Stimulated activated CD8-positive, alpha-beta memory T cell treated with anti-CD3 and anti-CD28 coated beads, Interleukin-2, amount 100 ng/mL, for 1 hour (primary cell): ENCODE measurements at places on chromosomes 11 and 22.
A peak's percentile ranks its signal among the peaks of the same experiment; 100 is the strongest.

DNA sequence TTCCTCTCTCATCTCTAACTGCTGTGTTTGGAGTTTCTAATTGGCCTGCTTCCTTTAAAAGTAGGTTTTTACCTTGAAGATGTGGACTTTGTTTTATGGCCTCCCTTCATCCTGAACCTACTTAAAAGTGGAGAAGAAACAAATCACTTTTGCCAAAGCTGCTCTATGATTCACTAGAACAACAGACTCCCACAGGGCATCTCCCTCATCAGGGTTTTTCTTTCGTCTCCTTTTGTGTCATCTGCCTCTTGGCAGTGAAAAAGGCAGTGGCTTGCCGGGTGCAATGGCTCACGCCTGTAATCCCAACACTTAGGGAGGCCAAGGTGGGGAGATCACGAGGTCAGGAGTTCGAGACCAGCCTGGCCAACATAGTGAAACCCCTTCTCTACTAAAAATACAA is 186.6 kb upstream of the MTNR1B start:
- no peak for DNase-seq

DNA sequence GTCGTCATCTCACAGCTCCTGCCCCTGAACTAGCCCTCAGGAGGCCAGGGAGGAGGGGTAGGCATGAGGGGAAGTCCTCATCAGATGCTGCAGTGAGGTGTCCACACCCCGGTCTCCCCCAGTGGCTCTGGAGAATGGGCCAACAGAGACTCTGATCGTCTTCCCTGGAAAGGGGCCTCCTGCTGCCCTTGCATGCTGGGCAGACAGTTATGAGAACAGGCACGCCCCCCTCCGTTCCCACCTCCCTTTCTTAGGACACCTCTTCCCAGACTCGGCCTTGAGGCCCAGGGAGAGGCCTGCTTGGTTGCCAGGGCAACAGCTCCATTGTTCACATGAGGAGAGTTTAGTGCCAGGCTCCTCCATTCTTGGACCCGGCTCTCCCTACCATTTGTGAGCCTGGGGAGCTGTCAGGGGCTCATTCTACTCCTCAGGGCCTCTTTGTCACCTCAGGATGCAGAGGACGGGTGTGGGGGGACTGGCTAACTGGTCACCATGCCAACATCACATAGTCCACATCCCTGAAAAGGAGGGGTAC is 157.7 kb downstream of the TTC17 start:
- no peak for DNase-seq

DNA sequence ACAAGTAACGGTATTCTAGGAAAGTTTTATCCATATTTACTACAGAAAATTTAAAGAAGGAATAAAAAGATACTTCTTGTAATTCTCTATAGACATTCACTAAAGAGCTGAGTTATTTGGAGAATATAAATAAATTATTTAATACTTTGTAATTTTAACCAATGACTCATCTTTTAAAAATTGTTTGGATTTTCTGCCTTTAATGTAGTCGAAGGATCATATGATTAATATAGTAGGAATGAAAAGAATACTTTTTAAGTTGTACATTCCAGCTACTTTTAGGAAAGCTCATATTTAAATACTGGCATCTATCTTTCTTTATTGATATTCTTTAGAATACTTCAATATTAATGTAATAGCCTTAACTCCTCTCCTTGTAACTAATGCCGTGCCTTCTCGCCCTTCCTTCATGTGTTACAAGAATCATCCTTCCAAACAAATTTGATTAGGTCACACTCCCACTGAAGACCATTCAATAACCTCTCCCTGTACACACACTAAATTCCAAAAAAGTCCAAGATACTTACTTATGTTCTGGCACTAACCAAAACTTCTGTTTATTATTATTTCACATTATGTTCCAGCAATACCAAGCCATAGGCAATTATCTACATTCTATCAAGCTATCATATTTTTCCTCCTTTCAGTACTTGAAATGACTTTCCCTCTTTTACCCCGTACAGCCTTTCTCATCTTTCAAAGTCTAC is 501.9 kb downstream of the CNTN5 start:
- no peak for DNase-seq

DNA sequence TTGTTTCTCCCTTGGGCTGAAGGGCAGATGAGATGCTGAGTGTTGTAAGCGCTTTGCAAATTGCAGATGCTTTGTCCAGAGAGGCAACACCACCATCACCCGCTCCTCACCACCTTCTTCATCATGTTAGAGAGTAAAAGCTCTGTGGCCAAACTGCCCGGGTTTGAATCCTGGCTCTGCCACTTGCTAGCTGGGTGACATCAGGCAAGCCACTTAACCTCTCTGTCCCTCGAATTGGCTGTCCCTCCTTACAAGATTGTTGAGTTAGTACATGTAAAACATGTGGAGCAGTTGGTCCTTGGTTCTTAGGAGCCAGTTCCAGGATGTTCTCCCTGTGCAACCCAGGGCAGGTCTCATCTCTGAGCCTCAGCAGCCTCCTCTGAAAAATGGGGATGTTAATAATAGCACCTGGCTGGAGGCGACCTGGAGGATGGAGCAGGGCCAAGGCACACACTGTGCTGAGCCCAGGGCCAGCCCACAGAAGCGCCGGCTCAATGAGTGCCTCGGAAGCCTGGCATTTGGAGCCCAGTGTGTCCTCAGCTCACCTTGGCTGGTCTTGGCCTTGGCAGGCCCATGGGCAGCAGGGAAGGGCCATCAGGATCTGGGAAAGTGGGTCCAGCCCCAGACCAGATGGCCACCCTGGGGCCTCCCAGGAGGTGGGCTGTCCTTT is 10.5 kb downstream of the C11orf86 start:
- no peak for DNase-seq

DNA sequence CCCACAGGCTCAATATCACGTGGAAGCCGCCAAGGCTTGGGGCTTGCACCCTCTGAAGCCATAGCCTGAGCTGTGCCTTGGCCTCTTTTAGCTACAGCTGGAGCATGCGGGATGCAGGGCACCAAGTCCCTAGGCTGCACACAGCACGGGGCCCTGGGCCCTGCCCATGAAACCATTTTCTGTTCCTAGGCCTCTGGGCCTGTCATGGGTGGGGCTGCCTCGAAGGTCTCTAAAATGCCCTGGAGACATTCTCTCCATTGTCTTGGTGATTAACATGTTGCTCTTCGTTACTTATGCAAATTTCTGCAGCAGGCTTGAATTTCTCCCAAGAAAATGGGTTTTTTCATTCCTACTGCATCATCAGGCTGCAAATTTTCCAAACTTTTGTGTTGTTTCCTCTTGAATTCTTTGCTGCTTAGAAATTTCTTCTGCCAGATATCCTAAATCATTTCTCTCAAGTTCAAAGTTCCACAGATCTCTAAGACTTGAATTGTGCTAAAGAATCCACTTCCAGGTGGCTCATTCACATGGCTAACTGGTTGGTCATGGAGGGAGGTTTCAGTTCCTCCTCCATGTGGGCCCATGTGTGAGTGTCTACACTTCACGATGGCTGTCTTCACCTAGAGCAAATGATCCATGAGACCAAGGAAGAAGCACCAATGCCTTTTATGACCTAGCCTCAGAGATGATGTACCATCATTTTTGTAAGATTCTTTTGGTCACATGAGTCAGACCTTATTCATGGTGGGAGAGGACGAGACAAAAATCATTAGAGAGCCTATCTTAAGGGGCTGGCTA is 7.4 kb upstream of the CREBZF start:
- no peak for DNase-seq

DNA sequence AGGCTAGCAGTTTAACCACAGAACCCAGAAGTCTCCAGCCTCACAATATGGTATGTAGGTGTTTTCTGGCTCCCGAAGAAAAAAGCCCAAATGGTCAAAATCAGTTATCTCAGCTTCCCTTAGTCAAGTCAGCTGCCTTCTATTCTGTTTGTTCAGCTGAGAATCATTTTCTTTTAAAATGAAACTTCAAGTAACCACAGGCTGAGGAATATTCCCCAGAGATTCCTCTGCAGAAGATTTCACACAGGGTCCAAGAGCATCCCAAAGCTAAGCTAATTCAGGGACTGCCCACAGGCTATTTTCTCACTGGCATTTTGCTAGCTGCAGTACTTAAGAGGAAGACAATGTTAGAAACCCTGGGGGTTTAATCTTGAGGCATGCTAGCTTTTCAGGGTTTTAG is 977.0 kb upstream of the CHORDC1 start:
- no peak for DNase-seq

DNA sequence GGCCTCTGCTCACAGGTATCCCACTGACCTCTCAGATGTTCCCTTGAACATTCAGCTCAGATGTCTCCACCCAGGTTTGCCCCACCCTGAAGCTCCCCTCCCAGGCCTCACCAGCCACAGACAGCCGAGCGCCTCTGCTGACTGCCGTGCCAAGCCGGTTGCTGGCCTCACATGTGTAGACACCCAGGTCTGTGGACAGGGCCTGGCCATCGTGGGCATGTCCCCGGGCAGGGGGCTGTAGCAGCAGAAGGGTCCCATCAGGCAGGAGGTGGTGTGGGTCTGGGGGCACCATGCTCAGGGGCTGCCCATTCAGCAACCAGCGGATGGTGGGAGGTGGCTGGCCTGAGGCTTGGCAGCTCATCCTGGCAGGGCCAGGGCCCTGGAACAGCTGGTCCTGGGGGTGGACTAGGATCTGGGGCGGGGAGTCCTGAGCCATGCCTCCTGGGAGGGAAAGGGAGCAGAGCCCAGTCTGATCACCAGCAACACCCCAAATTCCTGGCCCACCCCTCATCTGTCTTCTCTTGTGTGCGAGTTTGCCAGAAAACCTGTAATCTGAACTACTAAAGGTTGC is 759 bp downstream of the ROBO4 start:
- DNase-seq = no peak

GRCh38 chr11:2995893-2996554 is 3.9 kb upstream of the NAP1L4 start:
- DNase-seq = no peak

GRCh38 chr11:64642871-64643255 is 51.8 kb downstream of the SLC22A12 start:
- no peak for DNase-seq

DNA sequence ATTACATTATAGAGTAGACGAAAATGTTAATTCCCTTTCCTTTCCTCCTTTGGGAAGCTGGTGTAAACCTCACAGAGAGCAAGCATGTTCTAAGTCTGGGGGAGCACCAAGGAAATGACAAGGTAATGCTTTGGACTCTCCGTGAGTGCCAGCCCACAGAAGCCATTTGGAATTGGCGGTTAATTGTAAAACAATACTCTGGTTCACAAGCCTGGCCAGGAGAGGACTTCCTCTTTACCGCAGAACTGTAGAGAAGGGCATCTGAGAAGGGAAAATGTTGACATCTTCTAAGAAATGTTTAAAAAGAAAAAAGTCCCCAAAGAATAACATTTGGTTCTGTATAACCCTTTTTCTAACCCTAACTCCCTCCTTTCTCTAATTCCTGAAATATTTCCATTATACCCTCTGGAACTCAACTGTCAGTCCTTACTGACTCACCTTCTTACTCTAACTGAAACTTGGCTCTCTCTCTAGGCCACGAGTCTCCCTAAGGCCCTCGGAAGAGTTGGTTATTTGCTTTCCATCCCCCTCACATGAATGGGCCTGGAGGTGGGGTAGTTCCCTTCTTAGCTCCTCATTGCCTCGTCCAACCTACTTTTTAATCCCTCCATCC is 379.8 kb downstream of the SOX6 start:
- DNase-seq = no peak

DNA sequence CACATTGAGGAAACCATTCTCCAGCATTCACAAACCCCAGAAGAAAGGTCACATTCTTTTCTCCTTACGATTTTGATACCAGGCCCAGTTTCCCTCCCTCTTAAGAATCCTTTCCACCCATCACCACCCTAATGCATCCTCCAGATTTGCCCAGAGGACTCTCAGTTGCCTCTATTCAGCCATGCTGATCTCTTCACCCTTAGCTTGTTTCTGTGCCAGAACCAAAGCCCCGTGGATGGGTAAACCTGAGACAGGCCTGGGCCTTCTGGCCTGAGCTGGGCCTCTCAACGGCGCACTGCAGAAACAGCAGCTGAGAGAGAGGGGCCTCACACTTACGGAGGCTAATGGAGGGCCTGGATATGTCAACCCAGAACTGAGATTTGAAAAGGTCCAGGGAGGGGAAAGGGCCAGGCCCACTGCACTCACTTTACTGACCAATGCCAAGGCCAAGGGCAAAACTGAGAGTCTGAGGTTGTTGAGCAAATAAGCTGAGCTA is 32.2 kb upstream of the OAF start:
- DNase-seq = no peak

DNA sequence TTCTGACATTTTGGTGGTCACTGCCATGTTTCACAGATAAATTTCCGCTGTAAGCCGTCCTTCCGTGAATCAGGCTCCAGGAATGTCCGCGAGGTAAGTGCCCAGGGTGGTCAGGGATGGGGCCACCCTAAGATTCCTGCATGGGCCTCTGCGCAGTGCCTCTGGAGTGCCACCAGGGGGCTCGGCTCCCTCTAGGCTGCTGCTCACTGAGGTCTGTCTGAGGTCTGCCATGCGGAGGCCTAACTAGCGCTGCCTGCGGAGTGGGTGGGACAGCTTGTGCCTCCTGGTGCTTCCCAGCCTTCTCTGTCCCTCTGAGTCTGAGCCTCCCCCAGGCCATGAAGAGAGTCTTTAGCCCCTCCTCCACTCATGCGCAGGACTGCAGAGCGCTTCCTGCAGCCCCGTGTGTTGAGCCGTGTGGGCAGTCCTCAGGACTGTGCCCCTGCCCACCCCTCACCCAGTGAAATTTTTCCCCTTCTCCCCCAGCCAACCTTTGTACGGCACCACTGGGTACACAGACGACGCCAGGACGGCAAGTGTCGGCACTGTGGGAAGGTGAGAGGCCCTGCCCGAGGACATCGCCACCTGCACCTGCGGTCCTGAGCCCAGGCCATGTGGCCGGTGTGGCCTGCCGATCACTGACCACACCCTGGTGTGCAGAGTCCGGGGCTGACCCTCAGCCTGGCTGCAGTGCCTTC is 11.9 kb upstream of the MDK start:
- DNase-seq = no peak

- DNase-seq = no peak
These were observed 187.8 kb upstream of the ISX start for GRCh38 chr22:34878171-34878570.

- peak; percentile 65 for DNase-seq
These were observed 4.4 kb downstream of the KCNJ11 start for GRCh38 chr11:17384002-17384511.

DNA sequence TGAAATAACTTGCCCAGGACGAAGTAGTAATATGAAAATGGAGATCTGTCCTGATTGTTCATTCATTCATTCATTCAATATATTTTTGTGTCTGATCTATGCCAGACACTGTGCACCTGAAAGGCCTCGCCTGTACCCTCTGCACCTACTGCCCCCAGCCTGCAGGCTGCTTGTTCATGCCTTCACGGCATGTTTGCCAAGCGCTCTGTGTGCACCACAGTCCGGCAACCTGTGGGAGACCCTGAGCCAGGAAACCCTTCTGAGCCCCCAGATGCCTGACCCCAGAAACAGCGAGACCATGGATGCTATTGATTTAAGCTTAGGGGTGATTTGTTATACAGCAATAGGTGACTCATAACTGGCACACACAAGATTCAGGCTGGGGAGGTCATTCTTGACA is 47.0 kb downstream of the RTL6 start:
- no peak for DNase-seq

- DNase-seq = no peak
These were observed 11.2 kb downstream of the CCS start for GRCh38 chr11:66604155-66604554.
